Activated CD4-positive, alpha-beta memory T cell treated with anti-CD3 and anti-CD28 coated beads, Interleukin-2, amount 10 ng/mL, durations not matched to agents 7 days and 5 days (primary cell): ENCODE measurements at places on chromosomes 4 and X. TPM values are rescaled to one million over a fixed set of nuclear protein-coding genes. Genes with fewer than 3 reads are reported as not detected.

CXorf49 gene
- not detected for total RNA-seq

LUZP4 gene
- not detected for total RNA-seq

- no peak for DNase-seq
Measured at GRCh38 chr4:173538909-173539445, 8.9 kb upstream of the HAND2 start.

CXCL13 gene
- not detected for total RNA-seq

- DNase-seq = no peak
Measured at GRCh38 chr4:136369073-136369472, 1163.2 kb downstream of the PCDH18 start.

DNA sequence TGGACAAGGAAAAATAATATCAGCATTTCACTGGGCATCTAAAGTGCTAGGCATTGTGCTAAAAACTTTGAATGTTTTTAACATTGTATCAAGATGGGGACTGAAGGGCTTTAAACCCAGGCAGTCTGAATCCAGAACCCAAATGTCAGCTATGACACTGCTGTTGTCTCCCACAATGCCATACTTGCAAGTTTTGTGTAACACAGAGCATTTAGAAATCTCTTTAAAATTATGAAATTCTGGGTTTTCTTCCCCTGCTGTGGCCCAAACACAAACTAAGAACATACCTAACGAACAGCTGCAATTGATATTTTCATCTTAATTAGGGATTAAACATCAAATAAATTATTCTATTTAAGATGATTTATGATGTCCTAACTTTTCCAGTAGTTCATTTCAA is 66.8 kb upstream of the LSM6 start:
- DNase-seq = no peak

GAGE12E gene
- not detected for total RNA-seq

- DNase-seq = no peak
Measured at GRCh38 chrX:153648358-153649177, 1.6 kb downstream of the DUSP9 start.
